CD4-positive, alpha-beta T cell (primary cell): ENCODE measurements at places on chromosomes 7 and 10.
A peak's percentile ranks its signal among the peaks of the same experiment; 100 is the strongest.

- no peak for DNase-seq
- H3K4me1 ChIP-seq: no peaks in the 10 kb centered on the region
- no peak overlapping the region for H3K27ac ChIP-seq
- H3K27me3 ChIP-seq: no peaks in the 10 kb centered on the region
- H3K4me3 ChIP-seq: no peak overlapping the region
Observed at GRCh38 chr7:81074406-81074805, 155.6 kb upstream of the SEMA3C start.

DNA sequence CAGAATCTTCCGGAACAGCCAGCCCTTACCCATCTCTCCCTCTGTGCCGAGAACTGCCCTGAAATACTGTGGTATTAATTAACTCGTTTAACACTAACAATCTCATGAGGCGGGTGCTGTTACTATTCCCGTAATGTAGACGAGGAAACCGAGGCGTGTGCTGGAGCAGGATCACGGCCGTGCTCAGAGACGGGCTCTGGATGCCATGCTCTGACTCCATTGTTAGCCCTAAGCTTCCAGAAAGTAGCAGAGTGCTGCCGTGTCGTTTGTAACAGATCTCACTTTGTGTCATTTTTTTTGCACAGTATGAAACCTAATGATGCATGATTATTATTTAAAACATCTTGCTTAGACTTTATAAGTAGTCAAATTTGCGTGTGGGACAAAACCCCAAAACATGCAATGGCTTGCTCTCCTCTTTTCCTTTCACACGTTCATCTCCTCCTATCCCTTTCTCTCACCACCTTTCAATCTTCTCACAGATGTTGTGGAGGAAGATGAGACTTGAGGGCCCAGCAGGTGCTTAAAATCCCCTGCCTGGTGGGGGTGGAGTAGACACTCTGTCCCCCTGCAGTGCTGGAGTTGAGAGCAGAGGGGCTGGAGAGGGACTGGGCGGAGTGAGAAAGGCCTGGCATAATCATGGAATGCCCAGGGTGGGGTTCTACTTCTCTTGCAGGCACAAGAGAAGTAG, 482 bp upstream of the ACTR3C start:
- H3K4me3 ChIP-seq: peak overlapping the region; percentile 97
- DNase-seq: no peak
- no peaks in the 10 kb centered on the region for H3K27me3 ChIP-seq
- peaks cover 21% of the 10 kb centered on the region for H3K36me3 ChIP-seq
- peaks cover 42% of the 10 kb centered on the region for H3K4me1 ChIP-seq
- peak overlapping the region; percentile 14 for H3K27ac ChIP-seq

GRCh38 chr10:128820663-128821062, 646.4 kb upstream of the MGMT start:
- DNase-seq: no peak
- no peaks in the 10 kb centered on the region for H3K36me3 ChIP-seq
- no peak overlapping the region for H3K4me3 ChIP-seq
- H3K27me3 ChIP-seq: no peaks in the 10 kb centered on the region
- no peaks in the 10 kb centered on the region for H3K4me1 ChIP-seq
- H3K27ac ChIP-seq: no peak overlapping the region

DNA sequence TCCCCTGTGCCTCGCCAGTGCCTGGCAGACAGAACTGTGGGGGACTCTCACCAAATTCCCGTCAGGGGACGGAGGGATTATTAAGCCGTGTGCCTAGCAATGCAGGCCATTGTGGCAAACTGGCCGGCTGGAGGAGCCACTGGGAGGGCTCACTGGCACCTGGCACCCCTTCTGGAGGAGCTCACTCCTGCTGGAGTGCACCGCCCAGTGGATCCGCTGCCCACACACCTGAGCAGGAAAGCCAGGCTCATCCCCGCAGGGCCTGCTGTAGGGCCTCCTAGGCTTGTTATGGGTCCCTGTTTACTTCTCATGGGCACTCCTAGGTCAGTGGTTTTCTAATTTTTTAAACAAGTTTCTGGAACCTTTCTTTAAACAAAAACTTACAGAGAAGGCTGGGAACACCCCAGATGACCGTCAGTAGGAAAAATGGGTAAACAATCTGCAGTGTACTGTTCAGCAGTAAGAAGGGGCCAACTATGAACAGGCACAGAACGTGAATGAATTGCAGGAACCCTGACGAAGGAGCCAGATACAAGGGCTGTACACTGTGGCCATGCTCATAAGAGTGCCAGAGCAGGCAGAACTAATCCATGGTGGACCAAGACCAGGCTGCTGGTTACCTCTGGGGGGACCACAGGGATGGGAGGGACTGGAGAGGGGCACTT, 64.8 kb downstream of the LANCL2 start:
- H3K4me1 ChIP-seq: peaks cover 10% of the 10 kb centered on the region
- H3K36me3 ChIP-seq: peaks cover 10% of the 10 kb centered on the region
- DNase-seq: no peak
- no peak overlapping the region for H3K27ac ChIP-seq

DNA sequence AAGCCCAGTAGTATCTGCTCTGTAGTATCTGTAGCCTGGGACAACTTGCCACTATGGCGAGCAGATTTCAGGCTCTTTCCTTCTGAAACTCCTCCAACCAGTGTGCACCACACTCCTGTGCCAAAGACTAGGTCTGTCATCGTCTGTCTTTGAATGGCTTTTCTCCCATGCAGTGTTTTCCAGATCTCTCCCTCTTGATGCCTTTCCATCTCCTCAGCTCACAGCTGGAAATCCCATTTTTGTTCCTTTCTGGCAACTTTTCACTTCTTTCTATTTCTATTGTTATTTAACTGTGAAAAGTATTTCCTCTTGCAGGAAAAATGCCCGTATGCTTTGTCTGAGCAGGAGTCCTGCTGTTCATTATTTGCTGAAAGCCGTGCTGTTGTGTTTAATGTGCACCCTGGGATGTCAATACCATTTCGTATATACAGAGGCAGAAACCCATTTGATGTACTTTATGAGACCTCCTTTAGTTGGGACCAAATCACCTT, 373.7 kb downstream of the PHTF2 start:
- H3K4me1 ChIP-seq: no peaks in the 10 kb centered on the region
- no peak overlapping the region for H3K27ac ChIP-seq
- no peak overlapping the region for H3K4me3 ChIP-seq
- no peaks in the 10 kb centered on the region for H3K27me3 ChIP-seq

DNA sequence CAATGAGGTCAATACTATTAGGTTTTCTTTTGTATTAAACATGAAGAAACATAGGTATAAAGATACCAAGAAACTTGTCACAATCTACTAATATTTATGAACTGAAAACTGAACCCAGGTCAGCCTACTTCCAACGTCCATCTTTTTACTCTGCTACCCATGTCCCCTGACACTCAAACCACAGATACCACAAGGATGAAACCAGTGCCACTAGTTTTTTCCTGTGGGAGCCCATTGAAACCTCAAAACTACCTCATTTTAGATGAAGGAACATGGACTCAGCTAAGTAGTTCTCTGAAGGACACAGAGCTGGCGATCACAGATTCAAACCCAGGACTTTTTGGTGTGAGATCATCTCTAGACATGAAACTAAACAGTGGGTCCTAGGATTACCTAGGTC, 6.8 kb downstream of the TET1 start:
- peaks cover 23% of the 10 kb centered on the region for H3K27me3 ChIP-seq
- H3K27ac ChIP-seq: no peak overlapping the region
- H3K36me3 ChIP-seq: no peaks in the 10 kb centered on the region
- DNase-seq: no peak

- H3K27me3 ChIP-seq: no peaks in the 10 kb centered on the region
- H3K4me1 ChIP-seq: no peaks in the 10 kb centered on the region
- H3K27ac ChIP-seq: no peak overlapping the region
- DNase-seq: no peak
Observed at GRCh38 chr10:77253147-77253545, 384.5 kb downstream of the KCNMA1 start.

- no peaks in the 10 kb centered on the region for H3K36me3 ChIP-seq
- no peaks in the 10 kb centered on the region for H3K27me3 ChIP-seq
- no peak overlapping the region for H3K4me3 ChIP-seq
Observed at GRCh38 chr10:78337016-78337415, 303.4 kb downstream of the RPS24 start.

- H3K27ac ChIP-seq: no peak overlapping the region
- H3K4me1 ChIP-seq: peaks cover 16% of the 10 kb centered on the region
- no peaks in the 10 kb centered on the region for H3K36me3 ChIP-seq
- no peak for DNase-seq
- no peaks in the 10 kb centered on the region for H3K27me3 ChIP-seq
Observed at GRCh38 chr10:23543691-23544380, 105.0 kb downstream of the OTUD1 start.
